Activated CD4-positive, CD25-positive, alpha-beta regulatory T cell treated with anti-CD3 and anti-CD28 coated beads, Interleukin-2, amount 50 U/mL, for 16 hours (primary cell): ENCODE measurements at places on chromosomes 13 and 19.

DNA sequence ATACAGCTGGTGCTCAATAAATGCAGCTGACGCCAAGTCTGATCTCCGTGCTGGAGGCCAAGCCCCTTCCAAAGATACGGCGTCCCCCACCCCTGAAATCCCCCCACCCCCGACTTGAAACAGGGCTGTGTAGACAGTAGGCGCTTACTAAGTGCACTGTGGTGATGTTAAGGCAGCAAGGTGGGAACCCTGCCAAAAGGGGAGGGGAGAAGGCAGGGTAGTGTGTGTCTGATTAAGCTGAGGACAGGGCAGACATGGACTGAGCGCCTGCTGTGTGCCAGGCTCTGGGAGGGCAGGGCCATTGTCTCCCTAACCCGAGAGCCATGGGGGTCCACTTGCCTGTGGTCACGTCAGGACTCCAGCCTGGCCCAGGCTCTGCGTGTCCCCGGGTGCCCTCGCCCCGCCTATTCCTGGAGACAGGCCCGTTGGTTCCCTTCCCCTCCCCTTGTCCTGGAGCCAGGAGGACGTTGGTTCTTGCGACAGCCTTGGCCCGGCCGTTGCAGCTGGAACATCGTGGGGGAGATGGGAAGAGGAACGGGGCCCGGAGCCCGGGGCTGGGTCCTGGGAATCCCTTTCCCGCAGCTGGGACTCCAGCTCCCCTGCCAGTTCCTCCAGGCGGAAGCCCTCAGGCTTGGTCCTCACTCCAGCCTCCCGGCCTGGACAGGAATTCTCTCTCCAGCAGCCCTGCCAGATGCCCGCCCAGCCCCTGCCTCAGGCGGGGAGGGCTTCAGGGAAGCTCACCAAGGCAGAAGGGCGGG, 1.7 kb upstream of the ELANE start:
- no peak for DNase-seq

- DNase-seq, result no peak
These were observed 4.8 kb downstream of the STK24 start for GRCh38 chr13:98571955-98572662.

DNA sequence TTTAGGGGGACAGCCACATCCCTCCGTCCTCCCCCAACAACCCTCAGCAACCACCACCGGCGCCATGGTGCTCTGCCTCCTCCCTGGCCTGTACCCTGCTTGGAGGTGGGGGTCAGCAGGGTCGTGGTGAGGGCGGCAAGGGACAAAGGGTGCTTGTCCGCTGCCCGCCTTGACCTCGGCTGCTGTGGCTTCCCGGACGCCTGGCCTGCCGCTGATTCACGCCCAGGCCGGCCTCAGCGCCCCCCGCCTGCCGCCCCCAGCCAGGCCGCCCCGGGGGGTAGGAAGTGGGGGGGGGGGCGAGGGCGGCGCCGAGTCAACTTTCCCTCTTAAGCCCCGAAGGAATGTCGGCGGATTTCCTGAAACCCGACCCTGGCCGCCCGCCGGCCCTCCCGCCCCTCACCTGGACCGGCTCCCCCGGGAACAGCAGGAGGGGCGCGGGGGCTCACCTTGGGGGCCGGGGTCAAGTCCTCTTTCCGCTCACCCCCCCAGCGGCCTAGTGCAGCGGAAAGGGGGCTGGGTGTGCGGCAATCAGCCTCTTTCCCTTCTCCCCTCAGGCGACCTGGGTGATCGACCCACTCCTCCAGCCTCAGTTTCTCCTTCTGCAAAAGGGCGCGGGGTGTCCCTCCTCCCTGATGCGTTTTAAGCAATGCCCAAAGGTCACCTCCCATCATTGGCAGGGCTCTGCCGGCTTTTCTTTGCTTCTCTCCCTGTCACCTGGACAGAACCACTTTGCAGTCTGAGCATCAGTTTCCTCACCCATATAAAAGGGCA, 1.9 kb upstream of the TMEM59L start:
- DNase-seq, result no peak

DNA sequence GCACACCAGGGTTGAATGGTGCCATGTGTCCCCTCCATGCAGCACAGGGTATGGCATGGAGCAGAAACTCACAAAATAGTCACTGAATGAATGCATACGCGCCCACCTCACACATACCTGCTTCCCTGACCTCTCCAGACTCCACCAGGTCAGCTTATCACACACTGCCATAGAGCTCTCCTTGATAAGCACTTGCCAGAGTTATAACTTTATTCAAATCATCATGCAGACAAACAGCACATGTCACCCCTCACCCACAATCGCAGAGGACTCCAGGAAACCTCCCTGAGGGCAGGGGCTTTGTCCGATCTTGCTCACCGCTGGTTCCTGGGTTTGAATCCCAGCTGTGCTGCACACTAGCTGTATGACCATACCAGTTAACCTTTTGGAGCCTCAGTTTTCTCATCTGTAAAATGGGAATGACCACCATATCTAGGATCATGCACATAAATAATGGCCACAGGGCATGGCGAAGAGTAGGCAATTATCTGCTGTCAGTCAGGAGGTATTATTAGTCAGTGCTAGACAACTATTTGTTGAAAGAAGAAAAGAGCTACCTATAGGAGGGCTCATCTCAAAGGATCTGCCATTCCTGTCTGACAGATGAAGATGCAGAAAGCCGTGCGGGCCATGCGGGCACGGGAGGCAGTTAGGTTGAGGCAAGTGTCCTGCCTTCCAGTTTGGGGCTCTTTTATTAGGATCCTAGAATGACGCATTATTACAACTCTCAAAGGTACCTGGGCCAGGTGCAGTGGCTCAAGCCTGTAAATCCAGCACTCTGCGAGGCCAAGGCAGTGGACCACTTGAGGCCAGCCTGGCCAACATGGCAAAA, 14.0 kb downstream of the XRCC1 start:
- DNase-seq, result no peak

DNA sequence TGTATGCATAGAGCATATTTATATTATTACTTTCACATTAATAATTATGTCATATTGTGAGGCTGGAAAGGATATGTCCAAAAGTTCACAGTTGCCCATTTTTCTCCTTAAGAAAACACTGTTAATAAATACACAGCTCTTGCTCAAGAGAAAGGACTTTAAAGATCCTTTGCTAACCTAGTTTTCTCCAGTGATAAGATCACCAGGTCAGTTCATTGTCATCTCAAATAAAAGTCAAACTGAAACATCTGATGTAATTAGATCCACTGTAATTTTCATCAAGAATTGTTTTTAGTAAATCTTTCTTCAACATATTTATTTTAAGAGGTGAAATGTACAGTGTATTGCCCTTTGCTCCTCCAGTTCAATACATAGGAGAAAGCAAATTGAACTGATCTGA, 82.8 kb upstream of the KLHL1 start:
- no peak for DNase-seq
